ENCODE measurements at places on chromosomes 3 and 15.

DNA sequence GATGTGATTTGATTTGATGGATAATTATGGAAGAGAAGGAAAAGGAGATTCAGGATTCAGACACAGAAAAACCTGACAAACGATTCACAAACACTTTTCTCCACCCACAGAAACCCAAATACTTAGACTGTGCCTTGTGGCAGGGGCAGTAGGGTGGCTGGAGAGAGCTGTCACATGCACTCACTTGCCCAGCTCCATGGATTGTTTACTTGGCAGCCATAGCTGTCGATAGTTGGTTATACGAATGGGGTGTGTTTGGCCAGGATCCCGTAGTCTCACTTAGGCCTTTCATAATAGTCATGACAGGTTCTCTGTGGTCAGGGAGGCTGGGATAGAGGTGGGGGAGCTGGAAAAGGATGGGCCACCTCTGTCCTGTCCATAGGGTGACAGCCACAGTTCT lies 76.9 kb downstream of the CACNA1D start:
- DNase-seq, result no peak

DNA sequence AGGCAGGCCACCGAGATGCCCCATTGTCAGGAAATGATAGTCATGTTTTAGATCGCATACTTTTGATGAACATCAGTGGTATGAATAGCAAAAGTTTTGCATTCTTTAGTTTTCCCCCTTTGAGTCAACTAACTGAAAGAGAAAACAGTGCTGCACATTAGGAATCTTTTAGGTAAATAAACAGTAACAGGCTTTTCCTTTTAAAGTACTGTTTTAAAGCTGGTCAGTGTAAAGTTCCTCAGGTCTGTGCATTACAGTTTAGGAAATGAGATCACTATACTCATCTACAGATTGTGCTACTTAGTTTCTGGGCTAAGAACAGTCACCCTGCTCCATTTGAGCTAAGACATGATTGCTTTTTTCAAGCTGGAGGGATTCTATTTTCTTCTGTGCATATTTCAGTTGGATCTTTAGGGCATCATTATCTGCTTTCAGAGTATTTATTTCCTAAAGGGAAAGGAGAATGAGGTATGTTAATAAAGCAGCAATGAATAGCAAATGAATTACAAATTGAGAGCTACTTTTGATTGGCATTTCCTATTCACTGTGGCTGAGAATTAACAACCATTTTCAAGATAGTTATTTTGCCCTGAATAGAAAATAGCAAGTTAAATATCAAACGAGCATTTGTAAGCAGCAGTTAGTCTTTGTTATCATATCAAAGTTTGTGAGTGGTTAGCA lies 36.5 kb downstream of the FAM98B start:
- no peak for DNase-seq

- DNase-seq, result no peak
Observed at GRCh38 chr3:14423197-14423743, 20.9 kb downstream of the SLC6A6 start.

- DNase-seq, result no peak
Observed at GRCh38 chr3:134106580-134106979, 76.9 kb upstream of the SLCO2A1 start.

DNA sequence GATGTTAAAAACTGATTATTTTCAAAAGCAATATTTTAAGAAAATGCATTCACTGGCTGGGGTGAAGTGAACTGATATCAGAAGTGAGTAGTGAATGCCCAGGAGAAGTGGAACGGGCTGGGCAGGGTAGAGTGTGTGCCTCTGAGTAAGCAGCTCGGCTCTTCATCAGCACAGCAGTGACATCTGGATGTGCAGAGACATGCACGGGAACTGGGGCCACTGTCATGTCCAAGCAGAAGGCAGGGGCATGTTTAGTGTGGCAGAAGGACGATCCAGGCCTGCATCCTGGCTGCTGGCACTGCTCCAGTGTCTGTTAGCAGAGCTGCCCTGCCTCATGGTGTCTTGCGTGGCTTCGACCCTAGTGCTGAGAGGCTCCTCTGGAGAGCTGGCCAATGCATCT lies 305.6 kb upstream of the LRRFIP2 start:
- DNase-seq, result no peak
